ENCODE measurements at places on chromosomes 11 and 22.

- no peak for DNase-seq
These were observed 287.2 kb downstream of the TMEM135 start for GRCh38 chr11:87324817-87325489.

- no peak for DNase-seq
These were observed 907 bp downstream of the MCHR1 start for GRCh38 chr22:40679964-40680818.

DNA sequence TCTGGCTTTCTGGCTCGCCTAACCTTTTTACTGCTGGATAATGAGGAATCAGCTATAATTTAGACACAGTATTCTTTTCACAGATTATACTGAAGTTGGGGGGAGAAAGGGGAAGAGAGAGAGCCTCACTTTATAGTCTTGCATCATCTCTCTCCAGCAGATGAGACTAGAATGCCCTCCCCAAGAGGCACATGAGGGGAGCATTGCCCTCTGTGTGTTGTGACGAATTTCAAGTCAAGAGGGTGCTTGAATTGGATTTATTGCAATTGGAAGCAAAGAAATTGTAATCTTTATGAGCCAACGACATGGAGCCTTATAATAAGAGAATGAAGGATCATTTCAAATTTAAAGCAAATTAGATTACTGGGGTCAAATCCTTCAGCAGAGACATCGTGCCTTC is 17.6 kb upstream of the CADM1 start:
- DNase-seq: no peak

GRCh38 chr11:17991783-17992433 is 20.9 kb downstream of the SERGEF start:
- DNase-seq: peak; percentile 67

DNA sequence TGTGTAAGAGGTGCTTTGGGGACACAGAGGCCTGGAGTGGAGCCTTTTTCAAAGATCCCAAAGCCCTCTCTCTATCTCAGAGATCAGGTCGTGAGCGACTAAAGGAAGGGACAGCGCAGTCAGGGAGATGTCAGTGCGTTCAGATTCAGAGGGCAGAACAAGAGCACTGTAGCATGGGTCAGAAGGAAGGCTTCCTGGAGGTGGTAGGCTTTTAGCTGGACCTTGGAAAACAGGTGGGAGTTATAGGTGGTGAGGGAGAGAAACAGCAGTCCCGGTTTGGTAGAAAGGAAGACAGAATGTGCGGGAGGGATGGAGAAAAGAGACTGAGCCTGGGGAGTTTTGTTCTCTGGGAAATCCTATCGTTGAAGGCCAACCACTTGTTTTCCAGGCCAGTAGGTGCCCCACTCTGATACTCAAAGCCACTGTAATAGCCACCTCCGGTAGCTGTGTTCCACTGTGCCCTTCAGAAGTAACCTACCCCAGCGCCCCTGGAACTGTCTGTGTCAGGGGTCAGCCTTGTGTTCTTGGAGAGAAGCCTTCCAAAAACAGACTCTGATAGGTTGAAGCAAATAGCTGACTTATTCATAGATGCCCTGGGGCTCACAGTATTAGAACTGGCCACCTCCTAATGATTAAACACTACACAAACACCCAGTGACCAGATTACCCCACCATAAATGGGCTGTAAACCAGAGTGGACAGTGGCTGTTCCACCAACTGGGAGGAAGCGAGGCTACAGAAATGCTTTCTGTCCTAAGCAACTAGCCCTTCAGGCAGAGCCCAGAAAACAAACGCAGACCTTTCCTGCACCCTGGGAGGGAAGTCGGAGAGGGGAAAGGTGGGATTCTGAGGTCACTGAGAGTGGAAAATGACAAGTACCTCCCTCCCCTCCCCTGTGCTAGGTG is 157.7 kb downstream of the DBX1 start:
- DNase-seq: no peak

GRCh38 chr22:21613553-21614233 is 16.1 kb downstream of the YDJC start:
- DNase-seq: no peak

DNA sequence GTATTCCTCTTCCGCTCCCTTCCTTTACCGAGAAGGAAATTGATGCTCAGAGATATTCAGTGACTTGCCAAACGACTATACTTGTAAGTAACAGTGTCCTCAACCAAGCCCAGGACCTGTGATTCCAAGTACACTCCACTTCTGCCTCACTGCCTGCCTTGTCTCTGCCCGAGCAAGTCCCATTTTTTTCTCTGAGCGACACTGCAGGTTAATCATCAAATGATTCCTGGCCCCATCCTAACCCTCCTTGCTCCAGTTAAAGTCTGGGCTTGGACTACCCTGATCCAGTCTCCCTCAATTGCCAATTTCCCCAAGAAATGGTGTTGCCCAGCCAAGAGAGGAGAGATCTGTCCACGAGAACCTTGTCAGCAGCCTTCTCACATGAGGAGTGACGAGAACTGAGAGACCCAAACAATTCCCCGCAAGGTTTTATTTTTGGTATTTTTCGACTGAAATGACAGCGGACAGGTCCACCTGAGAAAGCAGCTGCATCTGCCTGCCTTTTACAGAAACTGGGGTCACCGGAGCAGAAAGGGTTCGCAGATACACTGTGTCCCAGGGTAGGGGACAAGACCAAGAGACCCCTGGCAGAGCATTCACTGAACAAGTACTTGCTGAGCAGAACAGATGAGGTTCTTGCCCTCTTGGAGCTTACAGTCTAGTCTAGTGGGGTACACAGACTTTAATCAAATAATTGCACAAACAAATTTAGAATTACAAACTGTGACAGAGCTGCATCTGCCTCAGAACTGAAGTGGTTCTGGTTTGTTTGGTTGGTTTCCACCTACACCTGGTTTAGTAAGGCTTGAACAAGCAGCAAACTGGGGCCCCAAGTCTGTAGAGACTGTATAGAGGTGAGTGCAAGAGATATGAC is 11.4 kb downstream of the POU2AF1 start:
- DNase-seq: no peak

DNA sequence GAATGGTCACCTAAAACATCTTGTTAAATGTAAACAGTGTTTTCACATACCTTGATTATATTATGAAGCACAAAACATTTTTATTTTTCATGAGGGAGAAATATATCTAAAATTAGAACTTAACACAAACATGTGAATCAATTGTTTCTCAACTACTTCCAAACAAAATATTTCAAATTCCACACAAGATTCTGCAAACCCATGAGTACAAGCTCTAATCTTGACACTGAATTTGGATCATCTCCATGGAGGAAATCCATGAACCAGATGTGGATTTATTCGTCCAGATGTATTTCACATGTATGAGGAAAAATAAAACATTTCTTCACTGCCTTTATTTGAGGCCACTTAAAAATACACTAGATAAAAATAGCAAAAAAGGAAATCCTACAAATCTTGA is 184.2 kb downstream of the SBF2 start:
- DNase-seq: no peak

GRCh38 chr11:47989779-47990178 is 9.4 kb downstream of the PTPRJ start:
- no peak for DNase-seq

DNA sequence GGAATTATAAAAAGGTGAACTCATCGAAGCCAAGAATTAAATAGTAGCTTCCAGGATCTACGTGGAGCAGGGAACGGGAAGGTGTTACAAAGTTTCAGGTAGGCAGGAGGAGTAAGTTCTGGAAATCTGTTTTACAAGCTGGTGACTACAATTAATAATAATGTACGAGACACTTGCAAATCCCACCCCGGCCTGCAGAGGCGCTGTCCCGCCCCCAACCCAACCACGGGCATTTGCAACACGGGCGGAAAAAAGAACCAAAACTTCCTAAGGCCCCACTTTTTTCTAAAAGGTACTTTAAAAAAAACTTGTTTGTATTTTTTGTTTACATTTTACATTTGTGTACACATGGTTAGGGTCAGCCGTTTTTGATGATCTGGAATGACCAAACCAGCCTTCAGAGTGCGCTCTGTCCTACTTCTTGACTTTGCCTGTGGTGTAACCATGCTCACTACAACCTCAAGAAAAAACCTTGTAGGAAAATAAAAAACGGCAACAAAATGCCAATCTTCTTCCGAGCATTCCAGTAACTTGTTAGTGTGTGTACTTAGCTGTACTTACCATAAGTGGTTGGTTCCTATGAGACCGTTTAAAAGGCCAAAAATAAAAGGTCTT is 449.6 kb upstream of the B3GAT1 start:
- DNase-seq: no peak

- no peak for DNase-seq
These were observed 308.8 kb downstream of the TBC1D22A start for GRCh38 chr22:47071078-47071806.

DNA sequence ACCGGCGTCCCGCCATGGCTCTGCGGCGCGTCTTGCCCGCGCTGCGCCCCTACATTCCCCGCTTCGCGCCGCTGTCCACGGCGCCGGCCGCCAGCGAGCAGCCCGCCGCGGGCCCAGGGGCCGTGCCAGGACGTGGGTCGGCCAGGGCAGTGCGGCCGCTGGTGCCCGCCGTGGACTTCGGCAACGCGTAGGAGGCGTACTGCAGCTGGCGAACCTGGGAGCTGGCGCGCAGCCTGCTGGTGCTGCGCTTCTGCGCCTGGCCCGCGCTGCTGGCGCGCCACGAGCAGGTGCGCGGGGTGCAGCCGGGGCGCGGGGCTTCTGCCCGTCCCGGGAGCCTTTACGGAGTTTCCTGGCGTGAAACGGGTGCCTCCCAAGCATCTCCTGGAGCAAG is 20.1 kb downstream of the DGCR6L start:
- DNase-seq: no peak

GRCh38 chr11:69013009-69013951 is at the start of gene MRGPRF:
Gene MRGPRF, minus strand, starts transcription at chr11:69013246. Its CDS starts 3,345 bp downstream, at chr11:69009901.
- DNase-seq: no peak

- no peak for DNase-seq
These were observed 20.7 kb downstream of the SUSD2 start for GRCh38 chr22:24201681-24202614.

DNA sequence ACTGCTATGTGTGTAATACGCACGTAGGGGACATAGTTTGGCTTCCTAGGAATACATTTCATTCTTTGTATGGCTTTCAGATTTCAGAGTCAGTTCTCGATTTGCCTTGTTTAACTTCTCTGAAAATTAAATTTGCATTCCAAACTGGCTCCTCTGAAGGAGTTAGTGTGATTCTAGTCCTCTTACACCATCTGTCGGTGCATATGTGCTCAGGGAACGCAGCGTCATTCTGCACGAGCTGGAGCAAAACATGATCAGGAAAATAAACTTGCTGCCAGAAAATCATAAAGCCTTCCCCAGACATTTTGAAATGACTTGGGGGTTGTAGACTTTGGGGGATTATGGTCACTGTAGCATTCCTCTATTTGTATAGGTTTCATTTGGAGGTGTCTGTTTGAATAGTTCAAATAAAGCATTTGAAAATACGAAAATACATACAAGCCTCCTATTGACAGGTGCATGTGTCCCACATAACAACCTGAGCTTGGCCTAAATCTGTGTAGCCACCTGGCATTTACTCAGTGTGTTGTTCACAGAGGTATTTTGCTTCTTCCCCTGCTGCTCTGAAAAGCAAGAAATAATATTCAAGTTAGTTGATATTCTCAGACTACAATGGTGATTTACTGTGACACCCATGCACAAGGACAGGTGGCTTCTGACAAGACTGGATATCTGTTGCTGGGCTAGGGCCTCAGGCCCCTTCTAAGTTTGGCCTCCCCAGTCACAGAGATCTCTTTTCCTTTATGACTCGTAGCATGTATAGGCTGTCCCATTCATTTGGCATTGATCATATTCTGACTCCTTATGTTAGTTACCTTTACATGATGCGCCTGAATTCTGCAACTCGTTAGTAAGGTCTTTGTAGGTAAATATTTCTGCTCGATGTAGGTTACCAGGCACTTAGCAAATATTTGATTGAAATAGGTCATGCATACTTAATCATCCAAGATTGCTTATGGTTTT is 81.6 kb upstream of the SORL1-AS1 start:
- peak; percentile 84 for DNase-seq

DNA sequence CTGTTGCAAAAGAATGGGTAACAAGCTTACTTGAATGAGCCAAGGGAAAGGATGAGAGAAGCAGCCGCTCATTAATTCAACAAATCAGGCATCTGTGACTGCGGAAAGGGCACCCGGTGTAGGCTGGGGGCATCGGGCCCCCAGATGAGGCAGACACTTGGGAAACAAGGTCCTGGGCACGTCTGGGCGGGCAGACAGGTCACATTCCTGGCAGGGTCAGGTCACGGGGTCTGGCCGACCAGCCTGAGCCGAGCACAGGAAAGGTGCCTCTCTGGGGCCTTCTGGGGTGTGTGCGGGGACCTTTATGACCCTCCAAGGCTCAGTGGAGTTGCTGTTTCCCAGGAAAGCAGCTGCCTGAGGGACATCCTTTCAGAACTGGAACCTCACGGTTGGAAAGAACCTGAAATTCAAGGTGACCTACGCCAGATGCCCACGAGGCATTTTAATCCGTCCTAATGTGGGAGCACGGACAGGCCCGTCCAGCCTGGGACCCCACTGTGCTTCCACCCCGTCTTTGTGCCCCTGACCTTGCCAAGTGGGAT is 57.1 kb downstream of the ST14 start:
- no peak for DNase-seq

DNA sequence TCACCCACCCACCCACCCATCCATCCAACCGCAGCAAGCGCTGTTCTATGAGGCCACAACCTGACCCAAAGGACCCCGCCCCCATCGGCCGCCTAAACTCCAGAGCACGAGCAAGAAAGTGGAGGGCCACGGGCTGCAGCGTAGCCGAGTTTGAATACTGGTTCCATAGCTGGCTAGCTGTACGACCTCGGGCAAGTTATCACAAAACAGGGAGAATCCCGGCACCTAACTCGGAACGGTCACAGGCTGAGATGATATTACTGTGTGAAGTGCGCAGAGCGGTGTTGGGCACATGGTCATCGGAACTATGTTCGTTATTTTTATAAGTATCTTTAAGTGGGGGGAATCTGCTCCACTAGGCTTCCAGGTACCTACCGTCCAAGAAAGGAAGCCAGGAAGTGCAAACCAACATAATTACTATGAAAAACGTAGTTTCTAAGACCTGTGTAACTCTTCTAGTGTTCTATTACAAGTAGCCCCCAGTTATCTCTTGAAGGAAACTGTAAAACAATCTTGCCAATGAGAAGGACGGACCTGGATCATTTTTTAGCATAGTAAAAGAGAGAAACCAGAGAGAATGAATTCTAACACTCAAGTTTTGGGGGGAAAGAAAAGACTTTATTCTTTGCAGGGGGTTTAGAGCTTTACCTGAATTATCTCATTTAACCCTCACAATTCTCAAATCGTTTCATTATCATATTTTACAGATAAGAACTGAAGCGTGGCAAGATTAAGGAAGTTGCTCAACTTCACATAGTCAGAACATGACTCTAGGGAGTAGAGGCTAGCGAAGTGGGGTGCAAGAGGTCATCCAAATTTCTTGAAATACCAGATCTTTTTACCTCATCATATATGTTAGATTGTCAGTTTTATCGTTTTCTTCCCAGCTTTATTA is 663 bp upstream of the BUD13 start:
- DNase-seq: no peak

GRCh38 chr22:48082284-48082683 is 1319.8 kb downstream of the TBC1D22A start:
- no peak for DNase-seq

DNA sequence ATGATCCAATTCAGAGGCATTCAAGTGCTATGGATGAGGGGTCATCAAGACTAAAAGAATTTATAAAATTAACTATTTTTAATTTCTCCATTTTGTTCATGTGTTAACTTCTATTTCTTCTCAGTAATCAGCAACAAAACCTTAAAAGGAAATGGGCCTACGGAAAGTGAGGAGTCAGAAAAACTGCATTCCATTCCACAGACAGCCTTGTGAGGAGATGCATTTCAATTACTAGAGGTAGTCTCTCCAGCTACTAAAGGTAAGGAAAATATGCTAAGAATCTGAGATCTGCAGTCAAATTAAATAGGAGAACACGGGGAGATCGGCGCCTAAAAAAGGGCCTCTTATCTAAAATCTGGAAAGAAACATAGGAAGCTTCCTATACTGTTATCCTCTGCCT is 661.7 kb downstream of the DLG2 start:
- DNase-seq: no peak

Data from NCI-H446 (cell line).